ENCODE measurements at places on chromosomes 6 and 20.

GRCh38 chr20:57596998-57597939 lies 23.0 kb downstream of the ZBP1 start:
- peak; percentile 73 for DNase-seq

- no peak for DNase-seq
Measured at GRCh38 chr6:73560182-73560732, 39.4 kb upstream of the EEF1A1 start.

GRCh38 chr20:18267815-18268214 lies 20.5 kb upstream of the ZNF133 start:
- no peak for DNase-seq

DNA sequence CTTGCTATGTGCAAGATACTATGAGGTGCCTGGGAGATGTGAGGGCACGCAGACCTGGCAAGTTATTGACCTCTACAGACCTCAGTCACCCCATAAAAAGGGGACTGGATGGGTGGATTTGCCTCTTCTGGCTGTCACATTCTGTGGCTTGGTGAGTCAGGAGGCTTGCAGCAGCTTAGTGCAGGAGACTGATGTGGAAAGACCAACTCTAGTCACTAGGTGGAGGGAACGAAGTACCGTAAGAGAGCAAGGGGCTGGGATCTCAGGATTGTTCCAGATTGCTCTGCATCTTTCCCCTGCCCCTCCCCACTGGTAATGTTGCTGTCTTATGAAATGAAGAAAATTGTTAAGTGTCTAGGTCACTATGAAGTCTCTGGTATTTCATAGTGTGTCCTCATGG lies 3.3 kb downstream of the MAPRE1 start:
- no peak for DNase-seq

GRCh38 chr20:45320948-45321595 lies 13.0 kb upstream of the MATN4 start:
- DNase-seq = peak; percentile 40

DNA sequence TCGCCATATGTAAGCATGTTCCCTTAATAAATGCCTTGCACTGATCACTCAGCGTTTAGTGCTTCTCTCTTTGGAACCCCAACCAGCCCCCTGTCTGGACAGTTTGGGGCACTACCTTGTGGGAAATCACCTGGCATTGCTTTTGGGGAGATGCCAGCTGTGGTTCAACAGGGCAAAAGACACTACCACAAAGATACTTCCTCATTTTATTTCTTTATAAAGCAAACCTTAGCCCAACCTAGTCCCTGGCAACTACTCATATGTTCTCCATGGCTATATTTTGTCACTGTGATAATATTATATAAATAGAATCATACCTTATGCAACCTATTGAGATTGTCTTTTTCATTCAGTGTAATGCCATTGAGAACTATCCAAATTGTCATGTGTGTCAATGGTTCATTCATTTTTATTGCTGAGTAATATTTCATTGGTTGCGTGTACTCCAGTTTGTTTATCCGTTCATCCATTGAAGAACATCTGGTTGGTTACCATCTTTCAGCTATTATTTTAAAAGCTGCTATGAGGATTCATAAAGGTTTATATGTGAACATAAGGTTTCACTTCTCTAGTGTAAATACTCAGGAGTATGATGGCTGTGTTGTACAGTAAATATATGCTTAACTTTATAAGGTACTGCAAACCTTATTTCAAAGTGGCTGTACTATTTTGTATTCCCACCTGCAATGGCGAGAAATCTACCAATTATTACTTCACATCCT lies 114.8 kb downstream of the MOXD1 start:
- DNase-seq = peak; percentile 55

DNA sequence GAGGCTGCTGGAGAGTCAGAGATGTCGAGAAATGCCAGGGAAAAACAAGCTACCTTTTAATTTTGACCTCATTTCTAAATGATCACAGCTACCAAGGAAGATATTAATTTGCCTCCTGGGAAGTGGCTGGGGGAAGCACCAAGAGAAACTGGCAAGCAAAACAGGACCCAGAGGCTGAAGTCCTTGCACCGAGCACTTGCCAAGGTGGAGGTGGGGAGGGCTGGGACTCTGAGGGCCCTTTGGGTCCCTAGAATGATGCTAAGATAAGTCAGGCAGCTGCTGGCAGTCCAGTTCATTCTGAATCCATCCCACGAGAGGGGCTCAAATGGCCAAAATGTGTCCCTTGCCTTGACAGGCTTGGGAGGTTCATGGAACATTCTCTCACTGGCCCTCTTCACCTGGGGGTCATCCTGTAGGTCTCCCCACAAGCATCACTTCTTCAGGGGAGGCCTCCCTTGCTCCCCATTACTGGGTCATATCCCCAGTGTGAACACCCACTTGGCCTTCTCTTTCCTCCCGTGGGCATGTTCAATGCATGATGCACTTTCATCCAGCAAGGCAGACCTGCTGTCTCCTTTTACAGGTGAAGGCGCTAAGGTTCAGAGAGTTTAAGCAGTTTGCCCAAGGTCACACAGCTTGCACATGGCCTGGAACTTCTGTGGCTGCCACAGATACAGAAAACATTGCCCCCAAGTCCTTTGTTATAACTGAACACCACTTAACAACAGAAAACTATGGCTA lies 39.1 kb upstream of the BLCAP start:
- no peak for DNase-seq

DNA sequence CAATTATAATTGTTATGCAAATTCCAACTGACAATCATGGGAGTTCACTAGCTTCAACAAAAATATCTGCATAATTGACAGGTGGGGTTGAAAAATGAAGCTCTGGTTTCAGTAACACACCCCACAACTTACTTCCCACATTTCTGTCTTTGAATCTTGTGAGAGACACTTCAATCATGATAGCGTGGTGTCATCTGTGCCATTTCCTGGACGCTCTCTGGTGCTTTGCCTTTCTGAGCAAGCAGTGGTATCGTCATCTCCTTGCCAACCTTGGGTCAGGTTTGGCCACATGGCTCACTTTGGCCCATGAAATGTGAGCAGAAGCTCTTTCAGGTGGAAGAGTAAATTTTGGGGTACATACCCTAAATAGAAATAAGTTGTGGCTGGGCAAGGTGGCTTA lies 10.2 kb downstream of the BMP7 start:
- DNase-seq = no peak

DNA sequence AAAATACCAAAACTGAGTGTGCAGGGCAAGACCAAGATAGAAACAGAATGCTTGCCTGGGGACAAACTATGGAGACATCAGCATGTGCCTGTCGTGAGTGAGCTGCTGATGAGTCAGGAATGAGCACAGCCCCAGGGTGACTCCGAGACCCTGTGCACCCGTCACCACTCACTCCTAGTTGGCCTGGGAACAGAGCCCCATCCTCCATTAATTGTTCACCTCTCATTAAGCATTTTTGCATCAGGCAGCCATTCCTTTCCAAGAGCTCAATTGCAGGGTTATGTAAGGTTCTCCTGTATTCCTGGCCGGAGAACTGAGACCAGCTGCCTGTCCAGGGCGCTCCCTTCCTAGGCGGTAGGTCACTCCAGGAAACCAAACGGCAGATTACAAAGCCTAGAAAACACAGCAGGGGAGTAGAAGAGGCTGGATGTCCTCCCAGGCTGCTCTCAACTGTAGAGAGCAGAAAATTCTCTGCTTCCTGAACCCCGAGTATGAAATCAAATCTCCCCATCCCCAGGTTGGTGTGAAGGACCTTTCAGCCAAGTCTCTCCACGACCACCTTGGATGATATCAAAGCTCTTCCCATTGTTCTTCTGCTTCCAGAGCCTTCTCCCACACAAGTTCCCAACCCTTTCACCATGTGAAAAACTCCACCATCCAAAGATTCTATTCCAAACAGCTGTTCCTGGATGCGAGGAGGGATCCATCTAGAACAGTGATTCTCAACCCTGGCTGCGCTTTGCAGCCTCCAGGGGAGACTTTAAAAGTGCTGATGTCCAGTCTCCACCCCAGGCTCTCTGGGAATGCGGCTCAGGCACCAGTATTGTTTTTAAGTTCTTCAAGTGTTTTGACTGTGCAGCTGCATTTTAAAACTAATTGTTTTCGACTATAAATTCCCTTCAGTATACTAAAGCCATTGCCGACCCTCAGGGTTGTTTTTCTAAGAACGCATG lies 532.6 kb upstream of the JARID2 start:
- no peak for DNase-seq

- DNase-seq = no peak
Measured at GRCh38 chr20:50034567-50035180, 51.9 kb downstream of the SNAI1 start.

GRCh38 chr6:78670802-78671201 lies 196.5 kb upstream of the IRAK1BP1 start:
- no peak for DNase-seq

DNA sequence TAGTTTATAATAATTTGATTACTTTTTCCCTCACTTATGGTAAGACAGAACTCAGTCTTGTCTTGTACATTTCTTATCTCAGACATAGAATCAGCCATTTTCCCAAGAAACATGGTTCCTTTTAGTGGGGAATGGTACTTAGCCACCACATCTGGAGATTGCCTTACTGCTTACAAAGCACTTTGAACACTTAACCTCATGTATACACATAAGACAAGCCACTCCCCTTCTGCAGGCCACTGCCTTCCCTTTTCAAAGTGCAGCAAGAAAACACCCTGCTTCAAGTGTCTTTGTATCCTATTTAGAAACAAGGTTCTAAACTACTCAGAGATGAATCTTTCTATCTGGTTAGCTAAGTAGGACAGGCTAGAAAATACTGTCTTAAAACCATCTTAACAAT lies 159.2 kb downstream of the UBE3D start:
- no peak for DNase-seq

GRCh38 chr6:112835078-112835477 lies 487.9 kb downstream of the RFPL4B start:
- DNase-seq = no peak

DNA sequence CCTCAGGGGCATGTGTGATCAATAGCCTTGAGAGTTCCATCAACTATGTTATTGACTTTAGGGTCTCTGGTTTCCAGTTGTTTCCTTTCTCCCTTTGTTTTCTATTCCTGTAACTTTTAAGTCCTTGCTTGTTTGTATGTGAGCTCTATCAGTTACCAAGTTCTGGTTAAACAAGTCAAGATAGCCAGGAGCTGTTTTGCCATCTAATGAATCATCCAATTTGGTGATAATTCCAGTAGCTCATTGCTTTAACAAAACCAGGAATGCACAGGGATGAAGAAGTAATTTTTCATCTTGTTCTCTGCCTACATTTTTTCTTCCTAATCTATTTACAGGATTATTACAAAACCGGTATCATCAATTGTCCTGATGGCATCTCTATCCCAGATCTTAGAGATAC lies 36.5 kb downstream of the KCTD20 start:
- no peak for DNase-seq

- no peak for DNase-seq
Measured at GRCh38 chr6:85130743-85131142, 319.1 kb upstream of the NT5E start.

DNA sequence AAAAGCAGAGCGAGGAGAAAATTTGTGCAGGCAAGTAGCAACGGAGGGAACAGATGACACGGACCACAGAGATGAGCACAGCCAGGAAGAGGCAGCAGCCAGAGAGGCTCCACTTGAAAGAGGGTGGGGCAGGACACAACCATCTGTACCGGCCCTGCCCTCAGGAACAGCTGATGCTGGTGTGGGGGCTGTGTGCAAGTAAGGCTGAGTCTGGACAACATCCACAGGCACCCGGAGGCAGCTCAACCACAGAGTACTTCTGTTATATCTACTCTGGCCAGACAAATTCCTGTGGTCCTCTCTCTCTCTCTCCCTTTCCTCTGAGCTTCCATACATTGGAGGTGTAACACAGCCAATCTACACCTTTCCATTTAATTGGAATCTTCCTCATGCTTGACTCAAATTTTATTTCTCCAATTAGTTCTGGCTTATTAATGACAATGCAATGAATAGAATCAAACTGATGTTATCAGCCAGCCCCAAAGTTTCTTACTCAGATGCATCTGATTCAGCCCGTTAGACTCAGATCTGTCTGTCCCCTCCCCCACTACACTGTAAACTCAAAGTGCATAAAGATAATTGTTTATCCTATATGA lies 24.9 kb downstream of the KIF13A start:
- no peak for DNase-seq

DNA sequence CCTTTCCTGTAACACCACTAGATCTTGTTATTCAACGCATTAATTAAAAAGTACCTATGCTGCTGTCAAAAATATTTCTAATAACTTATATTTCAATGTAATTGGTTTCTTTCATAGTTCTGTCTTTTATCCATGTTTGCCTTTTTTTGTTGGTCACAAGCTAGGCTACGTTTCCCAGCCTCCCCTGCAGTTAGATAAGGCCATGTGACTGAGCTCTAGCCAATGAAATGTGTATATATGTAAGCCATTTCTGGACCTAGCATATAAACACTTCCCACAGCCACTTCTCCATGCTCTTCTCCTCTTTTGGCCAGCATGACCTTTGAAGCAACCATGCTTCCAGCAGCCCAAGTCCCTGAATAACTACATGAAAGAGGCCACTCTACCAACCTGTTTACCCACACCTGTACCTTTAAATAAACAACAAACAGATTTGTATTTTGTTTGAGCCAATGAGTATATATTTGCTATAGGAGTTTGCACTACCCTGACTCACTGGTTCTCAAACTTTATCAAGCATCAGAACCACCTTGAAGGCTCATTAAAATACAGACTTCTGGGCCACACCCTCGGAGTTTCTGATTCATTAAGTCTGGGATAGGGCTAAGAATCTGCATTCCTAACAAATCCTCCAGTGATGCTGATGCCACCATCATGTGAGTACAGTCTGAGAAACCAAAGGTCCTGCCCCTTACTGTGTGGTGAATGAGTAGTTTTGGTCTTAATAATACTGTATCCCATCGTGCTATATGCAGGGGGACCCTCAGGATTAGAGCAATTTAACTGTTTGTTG lies 45.6 kb upstream of the BEND6 start:
- DNase-seq = no peak

DNA sequence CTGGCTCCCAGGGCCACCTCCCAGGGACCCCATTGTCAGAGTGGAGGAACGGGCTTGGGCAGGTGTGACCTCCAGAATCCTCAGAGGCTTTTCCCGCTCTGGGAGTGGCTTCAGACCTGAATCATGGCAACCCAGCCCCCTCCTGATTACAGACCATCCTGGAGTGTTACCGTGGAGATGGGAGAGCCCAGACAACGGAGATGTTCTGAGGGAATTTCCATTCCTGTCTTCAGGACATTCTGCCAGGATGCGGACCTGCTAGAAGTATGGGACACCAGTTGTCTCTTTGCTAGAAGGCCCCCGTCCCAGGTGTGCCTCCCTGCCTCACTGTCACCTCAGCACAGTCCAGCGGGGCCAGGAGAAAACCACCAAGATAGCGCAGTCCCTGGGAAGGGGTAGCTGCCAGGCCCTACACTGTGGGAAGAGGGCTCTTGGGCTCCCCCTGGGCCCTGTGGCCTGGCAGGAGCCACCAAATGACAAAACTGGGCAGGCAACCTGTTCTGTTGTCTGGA lies 109.9 kb downstream of the PSMB1 start:
- DNase-seq = no peak

DNA sequence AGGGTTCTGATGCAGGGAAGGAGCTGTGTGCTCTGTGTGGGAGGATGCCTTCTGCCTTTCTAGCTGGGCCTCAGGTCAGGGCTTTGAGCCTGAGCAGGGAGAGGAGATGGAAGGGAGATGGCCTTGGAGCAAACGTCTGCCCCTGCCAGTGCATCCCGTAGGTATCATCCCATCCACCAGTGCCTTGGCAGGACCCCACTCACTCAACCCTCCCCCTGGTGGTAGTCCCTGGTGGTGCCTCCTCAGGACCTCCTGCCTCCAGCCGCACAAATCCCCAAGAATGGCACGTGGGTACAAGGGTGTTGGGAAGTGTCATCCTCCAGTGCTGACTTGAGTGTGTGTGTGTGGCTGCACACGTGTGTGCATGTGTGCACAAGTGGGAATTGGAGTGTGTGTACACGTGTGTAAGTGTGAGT lies 23.1 kb upstream of the MICB start:
- no peak for DNase-seq

- DNase-seq = no peak
Measured at GRCh38 chr20:24742989-24743388, 206.1 kb upstream of the CST7 start.
